NCI-H1417 treated with DMSO at 0.1 percent for 48 hours (cell line): ENCODE measurements at places on chromosomes 6 and 20.

DNA sequence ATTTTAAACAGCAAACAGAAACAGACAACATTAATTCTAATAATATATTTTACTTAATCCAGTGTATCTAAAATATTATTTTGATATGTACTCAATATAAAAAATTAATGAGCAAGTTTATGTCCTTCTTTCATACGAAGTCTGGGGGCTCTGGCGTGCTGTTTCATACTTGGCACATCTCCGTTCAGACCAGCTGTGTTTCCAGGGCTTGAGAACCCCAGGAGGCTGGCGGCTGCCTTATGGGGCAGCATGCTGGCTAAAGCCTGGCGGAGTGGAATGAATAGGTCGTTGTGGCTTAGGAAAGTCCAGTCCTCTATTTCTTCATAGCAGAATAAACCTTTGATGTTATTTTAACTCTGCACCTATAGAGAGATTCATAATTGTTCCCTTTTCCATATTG is 43.3 kb downstream of the DUSP22 start:
- DNase-seq, result no peak

DNA sequence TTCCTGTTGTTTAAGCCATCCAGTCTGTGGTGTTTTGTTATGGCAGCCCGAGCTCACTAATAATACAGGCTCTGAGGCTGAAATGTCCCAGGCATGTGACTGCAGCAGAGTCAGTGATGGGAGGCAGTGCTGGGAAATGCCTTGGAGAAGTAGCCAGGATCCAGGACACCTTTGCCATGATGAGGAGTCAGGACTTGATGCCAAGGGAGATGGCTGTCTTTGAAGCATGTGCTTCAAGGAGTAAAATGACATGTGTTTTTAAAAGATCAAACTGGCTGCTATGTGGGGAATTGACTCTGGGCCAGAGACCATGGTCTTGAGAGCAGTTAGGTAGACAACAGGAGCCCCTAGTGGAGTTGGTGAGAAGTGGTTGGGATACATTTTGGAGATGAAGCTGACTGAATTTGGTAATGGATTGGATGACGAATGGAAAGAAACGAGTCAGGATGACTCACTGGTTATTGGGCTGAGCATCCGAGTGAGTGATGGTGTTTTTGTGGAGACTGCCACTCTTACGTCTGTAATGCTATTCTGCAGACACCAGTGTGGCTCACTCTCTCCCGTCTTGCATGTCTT is 322.2 kb downstream of the PLCB1 start:
- DNase-seq, result no peak

DNA sequence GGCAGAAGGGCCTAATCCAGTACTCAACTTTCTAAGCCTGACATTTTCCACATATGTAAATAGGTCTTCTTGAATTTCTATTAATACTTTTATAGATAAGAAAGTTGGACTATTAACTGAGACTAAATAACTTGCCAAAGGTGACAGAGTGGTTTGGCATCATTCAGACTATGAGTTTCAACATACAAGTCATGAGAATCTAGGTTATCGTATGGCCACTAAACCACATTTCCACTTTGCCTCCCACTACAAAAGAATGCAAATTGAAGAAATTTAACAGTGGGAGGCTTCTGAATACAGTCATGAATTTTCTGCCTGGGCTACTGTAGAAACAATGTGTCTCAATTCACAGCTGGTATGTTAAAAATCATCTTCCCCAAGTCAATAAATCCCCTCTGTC is 531.0 kb upstream of the AGPAT4 start:
- DNase-seq, result no peak

DNA sequence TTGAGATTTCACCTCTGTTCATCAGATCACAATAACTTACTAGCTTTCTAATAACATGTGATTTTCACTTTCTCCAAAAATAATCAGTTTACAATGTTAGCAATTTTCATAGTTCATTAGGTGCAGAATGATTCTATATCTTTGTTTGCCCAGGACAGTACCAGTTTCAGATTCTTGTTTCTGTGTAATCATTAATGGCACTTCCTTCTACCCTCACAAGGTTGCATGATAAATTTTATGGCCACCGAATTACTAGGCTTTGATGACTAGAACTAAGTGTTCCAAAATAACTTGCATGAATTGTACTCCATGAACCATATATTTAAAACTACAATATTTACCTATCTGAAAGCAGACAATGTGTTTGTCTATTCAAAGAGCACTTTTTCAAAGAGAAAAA is 442.3 kb downstream of the EPHA7 start:
- no peak for DNase-seq

DNA sequence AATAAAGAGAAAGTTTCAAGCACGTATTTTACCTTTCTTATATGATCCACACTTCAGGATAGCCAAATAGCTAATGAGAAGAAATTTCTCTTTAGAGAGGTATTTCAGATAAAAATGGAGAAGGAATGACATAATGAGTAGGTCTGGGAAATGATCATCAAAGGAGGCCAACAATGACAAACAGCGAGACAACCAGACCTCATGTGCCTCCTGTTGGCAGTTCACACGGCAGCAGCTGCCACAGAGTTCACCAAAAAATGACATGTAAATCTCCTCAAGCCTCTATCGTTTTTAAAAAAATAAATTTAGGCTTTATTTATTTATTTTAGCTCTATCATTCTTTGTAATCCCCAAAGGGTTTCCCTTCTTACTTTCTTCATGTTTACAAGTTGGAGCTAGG is 47.7 kb downstream of the SLC2A12 start:
- DNase-seq, result no peak
